ENCODE measurements at places on chromosomes 3 and 15.

DNA sequence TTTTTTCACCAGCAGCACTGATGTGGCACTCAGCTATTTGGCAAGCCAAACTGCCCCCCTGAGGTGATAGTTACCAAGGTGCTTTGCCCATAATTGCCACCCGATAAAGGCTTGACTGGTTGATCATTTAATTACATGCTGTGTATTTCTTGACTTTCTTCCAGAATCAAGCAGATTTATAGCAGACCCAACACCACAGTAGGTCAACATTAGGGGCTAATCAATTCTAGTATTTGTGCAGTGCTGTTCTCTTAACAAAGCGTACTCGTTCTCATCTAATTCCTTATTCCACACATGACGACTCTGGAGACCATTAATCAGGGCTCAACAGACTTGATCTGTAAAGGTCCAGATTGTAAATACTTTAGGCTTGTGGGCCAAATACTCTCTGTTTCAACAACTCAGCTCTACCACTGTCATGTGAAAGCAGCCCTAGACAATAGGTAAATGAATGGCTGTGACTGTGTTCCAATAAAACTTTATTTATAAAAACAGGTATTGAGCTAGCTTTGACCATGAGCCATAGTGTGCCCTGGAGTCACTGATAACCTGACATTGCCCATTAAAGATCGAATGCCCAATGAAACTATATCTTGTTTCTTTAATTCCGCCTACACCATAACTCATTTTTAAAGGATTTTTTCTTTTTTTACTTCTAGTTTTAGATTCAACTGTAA is 119.1 kb upstream of the TMC3 start:
- DNase-seq, result no peak

DNA sequence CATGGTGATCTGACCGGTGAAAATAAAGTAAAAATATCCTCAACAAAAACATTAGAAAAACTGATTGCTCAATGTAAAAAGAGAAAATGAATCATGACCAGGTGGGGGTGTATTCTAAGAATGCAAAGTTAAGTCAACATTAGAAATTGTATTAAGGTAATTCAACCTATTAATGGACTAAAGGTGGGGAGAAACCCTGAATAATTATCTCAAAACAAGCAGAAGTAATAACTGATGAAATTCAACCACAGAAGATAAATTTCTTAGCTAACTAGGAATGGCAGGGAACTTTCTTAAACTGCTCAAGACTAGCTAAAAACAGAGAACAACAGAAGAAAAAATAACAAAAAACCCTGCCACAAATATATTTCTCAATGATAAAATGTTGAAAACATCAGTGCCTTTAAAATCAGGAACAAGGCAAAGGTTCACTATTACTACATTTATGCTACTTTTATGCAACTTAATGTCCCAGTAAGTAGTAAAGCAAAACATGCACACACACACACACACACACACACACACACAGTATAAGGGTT is 204.4 kb upstream of the THBS1 start:
- DNase-seq, result no peak

DNA sequence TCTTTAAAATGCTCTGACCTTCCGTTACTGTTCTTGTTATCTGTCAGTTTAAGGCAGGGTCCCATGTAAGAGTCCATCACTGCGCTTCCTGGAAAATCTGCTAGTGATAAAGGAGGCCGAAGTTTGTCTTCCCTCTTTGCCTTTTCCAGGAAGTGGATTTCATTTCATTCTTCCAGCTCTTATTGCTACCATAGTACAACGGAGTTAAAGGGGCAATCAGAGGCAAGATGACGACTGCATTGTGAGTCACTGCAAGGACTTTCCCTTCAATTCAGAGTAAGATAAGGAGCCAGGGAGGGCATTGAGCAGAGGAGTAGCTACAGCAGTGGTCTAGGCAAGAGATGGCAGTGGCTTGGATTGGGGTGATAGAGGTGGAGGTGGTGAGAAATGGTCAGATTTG is 17.2 kb upstream of the DET1 start:
- no peak for DNase-seq

- no peak for DNase-seq
These were observed 11.1 kb downstream of the SERP1 start for GRCh38 chr3:150535204-150535603.
